ENCODE measurements at places on chromosomes 4 and X.

DNA sequence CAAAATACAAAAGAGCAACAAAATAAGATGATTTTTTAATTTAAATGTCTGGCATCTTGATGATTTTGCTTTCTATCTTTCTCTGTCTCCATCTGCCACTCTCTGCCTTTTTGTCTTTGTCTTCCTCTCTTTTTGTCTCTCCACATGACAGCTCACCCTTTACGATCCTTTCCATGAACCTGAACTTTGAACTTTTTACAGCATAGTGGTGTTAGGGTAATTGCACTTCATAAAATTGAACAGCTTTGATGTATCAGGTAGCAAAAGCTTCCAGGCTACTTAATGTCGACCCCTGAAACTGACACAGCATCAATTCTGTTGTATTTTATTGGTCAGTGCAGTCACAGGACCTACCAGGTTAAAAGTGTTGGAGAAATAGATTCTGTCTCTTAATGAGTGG, 1517.0 kb downstream of the ADGRL3 start:
- no peak for DNase-seq

- no peak for DNase-seq
These were observed 645 bp downstream of the AMMECR1 start for GRCh38 chrX:110317061-110317819.

DNA sequence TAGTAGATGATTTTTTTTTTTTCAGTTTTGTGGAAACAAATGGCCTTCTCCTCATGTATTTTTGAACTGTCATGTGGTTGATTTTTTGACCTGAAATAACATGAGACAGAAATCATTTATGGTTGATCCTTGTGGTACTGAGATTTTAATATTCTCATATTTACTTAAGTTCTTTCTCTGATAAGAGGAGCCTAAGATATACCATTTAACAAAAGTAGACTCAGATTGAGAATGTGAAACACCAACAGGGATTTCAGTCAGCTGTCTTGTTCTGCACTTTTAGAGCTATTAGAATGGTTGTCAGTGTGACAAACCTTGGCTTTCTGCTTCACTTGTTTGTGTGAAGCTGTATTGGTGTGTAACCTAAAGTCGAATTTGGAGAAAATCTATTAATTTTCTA, 575.7 kb downstream of the SPOCK3 start:
- no peak for DNase-seq

- DNase-seq: no peak
These were observed 169.8 kb downstream of the CLCN4 start for GRCh38 chrX:10326578-10326977.

- no peak for DNase-seq
These were observed 17.6 kb downstream of the SLC2A9 start for GRCh38 chr4:10003666-10004065.

GRCh38 chr4:179028321-179028720, 1586.1 kb upstream of the AGA start:
- DNase-seq: no peak

DNA sequence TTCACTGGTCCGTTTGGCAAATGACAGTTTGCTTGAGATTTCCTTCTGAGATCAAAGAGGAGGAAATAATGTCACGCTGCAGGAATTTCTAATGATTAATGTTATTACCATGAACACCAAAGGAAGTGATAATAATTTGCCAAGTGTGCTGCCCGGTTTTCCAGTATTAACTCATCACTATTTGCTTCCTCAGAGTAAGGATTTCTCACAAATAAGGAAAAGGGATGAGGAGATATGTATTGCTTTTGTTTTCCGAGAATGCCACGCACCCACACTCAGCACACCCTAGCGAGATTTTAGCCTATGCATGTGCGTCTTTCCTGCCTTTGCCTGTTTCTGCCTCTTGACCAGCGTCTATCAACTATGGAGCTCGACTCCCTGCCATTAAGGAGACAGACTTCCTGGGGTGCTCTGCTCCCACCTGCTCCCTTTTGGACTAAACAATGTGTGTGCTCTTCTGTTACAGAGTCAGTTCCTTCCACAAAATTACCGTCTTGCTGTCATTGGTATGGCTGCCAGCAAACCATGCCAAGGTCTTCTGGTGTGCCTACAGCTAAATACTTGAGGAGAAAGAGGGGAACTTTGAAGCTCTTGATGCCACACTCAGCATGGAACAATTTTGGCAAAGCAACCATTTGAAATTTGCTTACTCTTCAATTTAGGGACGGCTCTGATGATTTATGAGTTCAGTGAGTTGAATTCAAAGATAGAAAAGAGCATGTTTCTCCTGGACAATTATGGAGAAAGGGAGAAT, 393.1 kb upstream of the ZFP42 start:
- DNase-seq: no peak

GRCh38 chr4:188254211-188254610, 115.0 kb downstream of the TRIML1 start:
- no peak for DNase-seq

- DNase-seq: no peak
These were observed 232.5 kb upstream of the GPRIN3 start for GRCh38 chr4:89539797-89540711.

- no peak for DNase-seq
These were observed 62.3 kb downstream of the GPC3 start for GRCh38 chrX:133923113-133923512.

GRCh38 chr4:110854021-110854678, 231.3 kb upstream of the PITX2 start:
- DNase-seq: no peak

GRCh38 chr4:48064349-48064748, 47.8 kb downstream of the NIPAL1 start:
- DNase-seq: no peak

DNA sequence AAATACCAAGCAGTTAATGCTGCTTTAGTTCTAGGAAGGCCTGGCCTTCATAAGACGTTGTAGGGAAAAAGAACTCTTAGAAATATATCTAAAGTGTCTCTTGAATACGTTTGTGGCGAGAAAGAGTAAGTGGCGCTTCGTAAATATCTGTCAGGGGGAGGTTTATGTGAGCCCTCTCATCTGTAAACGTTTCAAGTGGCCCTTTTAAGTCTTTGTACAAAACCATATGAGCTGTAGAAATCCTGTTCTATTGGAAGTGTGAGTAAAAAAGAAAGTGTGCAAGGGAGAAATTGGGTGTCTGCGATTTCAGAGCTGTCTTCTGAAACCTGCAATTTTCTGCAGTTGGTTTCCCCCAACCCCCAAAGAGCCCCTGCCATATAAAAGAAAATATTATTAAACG, 8.6 kb upstream of the INTU start:
- no peak for DNase-seq

DNA sequence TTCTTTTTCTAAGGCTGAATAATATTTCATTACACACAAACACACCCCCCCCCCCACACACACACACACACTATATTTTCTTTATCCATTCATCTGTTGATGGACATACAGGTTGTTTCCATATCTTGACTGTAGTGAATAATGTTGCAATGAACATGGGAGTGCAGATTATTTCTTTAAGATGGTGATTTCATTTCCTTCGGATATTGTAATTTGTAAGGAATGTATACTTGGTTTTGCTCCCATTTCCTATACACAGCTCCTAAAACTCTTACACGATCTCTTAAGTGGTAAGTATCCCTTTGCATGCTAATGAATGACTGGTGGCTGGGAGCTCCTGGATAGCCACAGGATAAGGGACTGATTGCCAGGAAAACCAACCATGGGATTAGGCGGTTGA, 14.7 kb upstream of the RBMXL3 start:
- no peak for DNase-seq

DNA sequence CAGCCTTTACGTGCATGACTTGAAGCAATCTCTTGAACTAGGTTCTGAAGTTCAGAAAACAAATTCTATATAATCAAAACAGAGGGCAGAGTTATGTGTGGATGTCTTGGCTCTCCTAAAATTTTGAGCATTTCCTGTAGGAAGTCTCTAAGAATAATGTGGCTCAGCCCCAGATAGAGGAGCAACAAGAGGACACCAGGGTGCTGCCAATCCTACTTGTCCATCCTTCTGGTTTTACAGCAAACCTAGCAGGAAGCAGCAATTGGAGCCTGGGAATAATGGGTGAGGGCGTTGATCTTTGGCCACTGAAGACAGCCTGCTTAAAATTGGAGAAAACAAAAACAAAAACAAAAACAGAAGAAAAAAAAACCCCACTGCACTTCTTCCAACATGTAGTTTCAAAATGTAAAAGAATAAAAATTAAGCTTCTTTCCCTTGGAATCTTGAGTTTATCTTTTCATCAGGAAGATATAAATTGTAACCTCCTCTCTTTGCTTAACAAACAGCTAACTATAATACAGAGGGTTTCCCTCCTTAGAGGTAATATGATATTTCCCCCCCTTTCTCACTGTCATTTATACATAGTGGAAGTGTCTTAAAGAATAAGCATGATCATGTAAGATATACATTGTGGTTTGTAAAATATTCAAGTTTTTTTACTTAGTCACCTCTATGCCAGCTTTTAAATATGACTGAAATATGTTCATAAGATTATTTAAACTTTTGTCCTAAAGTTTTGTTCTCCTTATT, 130.6 kb downstream of the FBXO8 start:
- DNase-seq: no peak

DNA sequence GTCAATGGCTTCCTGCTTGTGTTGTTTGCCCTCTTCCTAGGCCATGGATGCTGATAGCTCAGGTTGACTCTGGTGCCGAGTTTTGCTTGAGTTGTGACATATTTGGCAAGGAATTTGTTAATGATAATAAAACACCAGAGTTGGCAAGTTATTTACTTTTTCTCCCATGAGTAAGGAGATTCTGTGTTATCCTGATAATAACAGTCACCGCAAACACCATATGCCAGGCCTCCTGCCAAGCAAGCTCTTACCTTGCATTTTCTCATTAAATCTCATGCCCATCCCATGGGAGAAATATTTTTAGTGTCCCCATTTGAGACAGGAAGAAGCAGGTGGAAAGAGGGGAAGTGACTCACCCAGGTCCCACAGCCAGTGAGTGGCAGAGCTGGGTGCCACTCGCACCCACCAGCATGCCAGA, 67.4 kb upstream of the CLCN4 start:
- DNase-seq: no peak

DNA sequence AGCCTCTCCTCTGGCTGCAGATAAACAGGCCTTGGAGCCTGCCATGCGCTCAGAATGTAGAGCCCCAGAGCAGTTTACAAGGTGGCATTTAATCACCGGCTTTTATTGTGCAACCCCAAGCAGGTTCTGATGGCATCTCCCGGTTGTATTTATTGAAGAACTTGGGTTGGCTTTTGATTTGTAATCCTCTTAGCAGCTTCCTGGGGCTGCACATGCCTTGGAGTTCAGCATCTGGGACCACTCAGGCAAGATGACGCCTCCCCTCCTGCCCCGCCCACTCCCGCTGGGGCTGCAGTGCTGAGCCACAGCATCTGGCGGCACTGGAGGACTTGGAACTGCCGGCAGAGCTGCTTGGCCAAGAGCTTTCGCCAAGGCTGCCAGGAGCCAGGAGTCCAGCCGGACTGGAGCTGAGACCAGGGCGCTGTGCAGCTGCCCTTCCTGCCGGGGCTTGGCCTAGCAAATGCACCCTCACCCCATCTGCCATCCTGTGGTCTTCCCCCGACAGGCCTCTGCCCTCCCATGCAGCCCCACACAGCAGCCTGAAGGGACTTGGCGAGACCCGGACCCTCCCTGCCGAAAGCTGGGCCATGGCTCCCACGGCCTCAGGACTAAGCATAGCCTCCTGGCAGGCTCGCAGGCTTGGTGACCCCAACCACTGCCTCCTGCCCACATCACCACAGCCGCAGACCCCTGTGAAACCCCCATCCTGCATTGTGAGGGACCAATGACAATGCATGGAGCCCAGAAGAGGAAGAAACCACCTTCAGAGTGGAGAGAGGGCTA, 5.4 kb downstream of the HTRA3 start:
- DNase-seq: peak; percentile 95

- DNase-seq: no peak
These were observed 92.3 kb downstream of the BCOR start for GRCh38 chrX:40005292-40006011.

DNA sequence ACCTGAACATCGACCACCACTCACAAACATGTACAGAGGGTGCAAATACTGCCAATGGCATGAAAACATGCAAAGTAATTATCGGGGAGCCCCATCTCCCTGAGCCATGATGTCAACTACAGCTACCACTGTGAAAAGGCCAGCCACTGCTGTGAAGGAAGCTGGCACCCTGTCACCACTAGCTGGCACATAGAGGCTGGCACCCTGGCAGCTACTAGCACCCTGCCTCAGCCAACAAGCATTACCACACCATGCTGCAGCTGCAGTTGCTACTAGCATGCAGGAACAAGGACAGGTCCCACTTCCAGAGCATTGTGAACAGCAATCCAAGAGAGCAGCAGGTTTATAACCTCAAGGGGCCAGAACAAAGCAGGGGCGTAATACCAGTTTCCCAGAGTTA, 81.4 kb downstream of the PRR32 start:
- no peak for DNase-seq

DNA sequence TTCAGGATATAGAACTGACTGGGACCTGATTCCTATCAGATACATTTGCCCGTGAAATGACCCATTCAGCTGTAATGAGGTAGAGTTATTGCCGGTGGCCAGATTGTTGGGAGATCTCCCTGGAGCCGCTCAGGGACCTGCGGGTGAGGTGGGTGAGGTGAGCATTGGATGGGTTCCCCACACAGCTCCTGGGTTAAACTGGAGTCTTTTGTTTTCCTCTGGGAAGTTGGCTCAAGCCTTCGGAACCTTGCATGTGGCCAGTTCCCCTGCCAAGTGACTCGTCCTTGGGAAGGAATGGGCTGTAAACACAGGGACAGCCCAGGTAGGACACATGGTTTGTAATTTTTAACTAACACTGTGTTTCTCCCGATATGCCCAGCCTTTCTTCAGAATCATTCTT, 31.6 kb upstream of the KIT start:
- DNase-seq: no peak

DNA sequence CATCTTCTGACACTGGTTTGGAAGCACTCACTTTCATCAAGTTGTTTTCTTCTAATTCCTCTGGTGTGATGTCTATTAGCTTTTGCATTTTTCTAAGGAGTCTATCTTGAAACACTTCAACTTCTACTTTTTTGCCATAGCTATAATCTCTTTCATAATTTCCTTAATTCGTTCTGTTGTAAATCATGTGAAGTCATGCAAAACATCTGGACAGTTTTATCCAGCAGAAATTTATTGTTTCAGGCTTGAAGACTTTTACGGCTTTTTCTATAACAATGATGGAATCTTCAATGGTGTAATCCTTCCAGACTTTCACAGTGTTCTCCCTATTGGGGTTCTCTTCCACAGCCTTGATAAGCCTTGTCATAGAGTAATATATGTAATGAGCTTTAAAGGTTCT, 74.9 kb upstream of the PABPC4L start:
- no peak for DNase-seq

DNA sequence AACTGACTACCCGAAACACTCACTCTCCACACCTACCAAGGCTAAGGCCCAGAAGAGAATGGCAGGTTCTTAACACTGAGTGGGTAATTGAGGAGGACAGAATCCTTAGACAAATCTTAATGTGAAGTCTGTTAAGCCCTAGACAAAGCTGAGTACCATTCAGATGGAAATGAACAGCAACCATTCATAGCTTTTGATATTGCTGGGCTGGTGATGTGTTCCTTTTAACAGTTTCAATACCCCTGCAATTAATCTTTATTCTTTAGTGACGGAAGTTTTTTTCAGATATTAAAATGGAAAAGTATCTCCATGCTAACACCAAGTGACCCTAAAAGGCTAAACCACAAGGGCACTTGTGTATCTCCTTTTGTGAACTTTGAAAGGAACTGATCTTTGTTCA, 334.9 kb downstream of the OPHN1 start:
- no peak for DNase-seq

All from vagina (tissue), 2 donors.